GM20000 (cell line): ENCODE measurements at places on chromosomes 11 and 22.

GRCh38 chr11:31827455-31828206 lies 16.5 kb upstream of the PAX6 start:
- peak; percentile 41 for DNase-seq

DNA sequence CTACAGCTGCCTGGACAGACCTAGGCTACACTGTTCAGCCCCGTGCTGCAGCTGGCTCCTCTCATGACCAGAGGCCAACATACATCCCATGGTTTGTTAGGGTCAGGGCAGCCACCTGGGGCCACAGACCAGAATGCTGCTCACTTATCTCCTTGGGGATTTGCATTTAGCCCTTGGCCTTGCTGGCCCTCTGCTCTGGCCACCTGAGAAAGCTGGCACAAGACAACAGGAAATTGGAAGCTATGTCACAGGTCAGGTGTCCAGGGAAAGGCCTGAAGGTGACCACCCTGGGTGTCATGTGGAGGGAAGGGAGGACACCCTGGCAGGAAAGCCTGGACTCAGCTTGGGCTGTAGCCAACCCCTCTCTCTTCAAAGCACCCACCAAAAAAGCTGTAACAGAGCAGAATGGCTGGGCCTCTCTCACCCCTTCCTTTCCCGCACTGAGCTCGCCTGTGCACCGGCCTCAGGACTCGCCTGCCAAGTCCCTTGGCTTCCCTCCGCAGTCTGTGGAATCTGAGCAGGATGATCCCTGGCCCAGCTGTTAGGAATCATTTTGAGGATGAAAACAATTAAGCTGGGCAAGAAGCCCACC lies 86.3 kb downstream of the SNX19 start:
- DNase-seq = no peak

DNA sequence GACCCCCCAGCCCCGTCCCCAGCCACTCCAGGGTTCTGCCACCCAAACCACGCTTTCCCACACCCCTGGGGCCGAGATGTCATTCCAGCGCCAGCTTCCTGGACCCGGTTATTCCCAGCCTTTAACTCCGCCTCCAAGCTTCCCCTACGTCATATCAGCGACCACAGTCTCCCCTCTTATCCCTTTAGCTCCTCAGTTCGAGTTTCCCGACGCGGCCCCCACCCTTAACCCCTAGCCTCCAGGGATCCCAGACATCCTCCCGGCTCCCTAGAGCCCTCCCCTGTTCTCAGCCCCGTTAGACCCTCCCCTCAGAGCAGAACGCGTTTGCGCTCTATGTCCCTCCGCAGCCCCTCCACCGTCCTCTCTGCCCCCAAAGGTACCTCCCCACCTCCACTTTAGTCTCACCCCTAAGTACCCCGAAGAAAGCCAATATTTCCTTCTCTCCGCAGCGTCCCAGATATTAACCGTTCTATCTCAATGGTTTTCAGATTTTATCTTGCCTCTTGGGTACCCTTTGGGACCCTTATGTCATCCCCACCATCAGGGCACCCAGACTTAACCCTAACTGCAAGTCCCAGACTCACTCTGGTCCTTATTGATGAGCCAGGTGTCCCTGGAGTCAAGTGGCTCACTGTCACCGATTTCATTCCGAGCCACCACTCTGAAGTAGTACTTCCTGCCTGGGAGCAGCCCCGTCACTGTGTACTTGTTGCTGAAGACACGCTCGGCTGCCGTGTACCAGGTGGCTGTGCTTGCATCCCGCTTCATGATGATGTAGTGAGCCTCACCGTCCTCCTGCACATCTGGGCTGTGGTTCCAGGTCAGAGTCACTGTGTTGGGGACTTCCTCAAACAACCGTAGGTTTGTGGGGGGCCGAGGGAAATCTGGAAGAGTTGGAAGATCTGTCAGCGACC lies 8.0 kb downstream of the TMEM86A start:
- DNase-seq = peak; percentile 73

DNA sequence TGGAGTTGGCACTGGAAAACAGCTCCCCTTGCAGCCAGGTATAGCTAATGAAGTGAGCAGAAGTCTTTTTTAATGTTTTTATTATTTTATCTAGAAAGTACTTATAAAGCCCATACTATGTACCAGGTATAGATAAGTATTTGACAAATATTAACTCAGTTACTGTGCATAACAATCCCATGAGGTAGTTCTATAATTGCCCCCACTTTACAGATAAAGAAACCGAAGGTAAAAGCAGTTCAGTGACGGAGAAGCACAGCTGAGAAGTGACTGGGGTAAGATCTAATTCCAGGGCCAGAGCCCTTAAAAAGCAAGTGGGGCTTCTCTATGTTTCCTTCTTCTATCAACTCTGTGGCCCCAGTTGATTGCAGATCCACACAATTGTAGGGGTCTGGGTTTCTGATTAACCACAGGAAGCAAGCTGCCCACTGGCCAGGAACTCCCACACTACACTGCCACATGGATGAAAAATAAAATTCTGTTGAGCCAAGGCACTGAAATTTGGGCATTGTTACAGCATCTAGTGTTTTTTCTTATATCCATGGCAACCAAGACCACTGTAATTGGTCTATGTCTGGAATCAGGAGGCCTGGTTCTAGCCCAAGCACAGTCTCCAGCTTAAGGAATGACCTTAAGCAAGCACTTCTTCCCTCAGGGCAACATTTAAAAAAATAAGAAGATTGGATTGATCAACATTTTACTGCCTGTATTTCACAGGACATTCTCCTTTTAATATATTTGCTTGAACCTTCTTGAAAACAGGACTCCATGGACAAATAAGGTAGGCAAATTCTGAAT lies 55.3 kb upstream of the TEAD1 start:
- no peak for DNase-seq

DNA sequence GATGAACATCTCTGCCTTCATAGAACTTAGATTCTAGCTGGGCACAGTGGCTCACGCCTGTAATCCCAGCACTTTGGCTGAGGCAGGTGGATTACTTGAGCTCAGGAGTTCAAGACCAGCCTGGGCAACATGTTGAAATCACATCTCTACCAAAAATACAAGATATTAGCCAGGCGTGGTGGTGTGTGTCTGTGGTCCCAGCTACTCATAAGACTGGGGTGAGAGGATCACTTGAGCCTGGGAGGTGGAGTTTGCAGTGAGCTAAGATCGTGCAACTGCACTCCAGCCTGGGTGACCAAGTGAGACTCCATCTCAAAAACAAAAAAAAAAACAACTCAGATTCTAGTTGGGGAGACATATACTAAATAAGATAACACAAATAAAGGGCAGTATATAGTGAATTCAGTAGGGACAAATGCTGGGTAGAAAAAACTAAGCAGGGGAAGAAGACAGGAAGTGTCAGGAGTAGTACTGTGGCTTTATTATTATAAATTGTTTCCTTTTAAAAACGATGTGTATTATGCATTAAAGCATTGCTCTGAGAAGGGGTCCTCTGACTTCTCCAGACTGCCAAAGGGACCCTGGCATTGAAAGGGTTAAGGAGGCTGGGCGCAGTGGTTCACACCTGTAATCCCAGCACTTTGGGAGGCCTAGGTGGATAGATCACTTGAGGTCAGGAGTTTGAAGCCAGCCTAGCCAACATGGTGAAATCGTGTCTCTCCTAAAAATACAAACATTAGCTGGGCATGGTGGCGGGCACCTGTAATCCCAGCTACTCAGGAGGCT lies 46.7 kb downstream of the PACS1 start:
- DNase-seq = no peak

DNA sequence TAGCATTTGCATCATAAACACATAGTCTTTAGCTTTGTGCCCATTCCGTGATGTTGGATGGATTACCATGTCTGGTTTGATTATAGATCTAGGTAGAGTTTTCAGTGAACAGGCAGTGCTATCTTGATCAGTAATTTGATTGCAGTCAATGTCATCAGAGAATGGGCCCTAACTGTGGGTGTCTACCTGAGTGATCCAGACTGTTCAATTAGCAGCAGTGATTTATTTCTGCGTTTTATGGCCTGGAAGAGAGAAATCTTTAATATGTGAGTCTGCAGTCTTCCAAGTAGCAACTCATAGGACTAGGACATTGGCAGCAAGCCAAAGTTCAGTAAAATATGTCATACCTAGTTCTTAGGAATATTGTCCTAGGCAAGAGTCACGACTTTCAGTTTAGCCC lies 80.3 kb downstream of the CASP12 start:
- DNase-seq = no peak

- DNase-seq = no peak
Observed at GRCh38 chr11:13949876-13950275, 12.6 kb upstream of the SPON1 start.
